ENCODE measurements at places on chromosomes 7 and 10.

DNA sequence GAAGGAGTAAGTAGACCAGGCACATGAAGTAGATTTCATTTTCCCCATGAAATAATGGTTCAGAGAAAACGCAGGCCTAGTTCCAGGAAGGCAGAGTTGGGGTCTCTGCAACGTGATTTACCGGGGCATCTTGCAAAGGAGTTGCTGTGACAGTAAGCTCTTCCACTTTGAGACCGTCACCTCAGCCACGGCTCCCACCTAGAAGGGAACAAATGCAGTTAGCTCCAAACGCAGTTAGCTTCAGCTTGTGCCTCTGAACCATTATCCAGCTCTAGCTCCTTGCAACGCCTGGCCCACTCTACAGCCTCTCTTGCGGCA lies 7.0 kb upstream of the MYO1G start:
- no peak for DNase-seq

GRCh38 chr7:111571720-111572119 lies 9.4 kb upstream of the IMMP2L start:
- no peak for DNase-seq

- DNase-seq = no peak
Observed at GRCh38 chr7:134698481-134698880, 51.8 kb downstream of the BPGM start.

DNA sequence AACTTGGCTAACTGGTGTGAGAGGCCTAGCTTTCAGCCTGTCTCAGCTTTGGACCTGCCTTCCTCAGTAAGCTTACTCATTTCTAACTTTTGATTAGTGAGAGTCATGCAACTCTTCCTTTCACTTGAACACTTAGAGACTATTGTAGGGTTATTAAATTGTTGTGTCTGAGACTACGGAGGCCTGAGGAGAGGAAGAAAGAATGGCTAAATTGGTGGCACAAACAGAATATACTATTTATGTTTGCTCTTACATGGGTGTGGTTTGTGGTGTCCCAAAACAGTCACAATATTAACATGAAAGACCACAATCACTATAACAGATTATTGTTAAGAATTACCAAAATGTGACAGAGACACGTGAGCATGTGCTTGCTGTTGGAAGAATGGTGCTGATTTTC lies 82.1 kb downstream of the TRIM24 start:
- no peak for DNase-seq

- DNase-seq = no peak
Observed at GRCh38 chr7:155457544-155458110, 302 bp upstream of the EN2 start.

GRCh38 chr7:97215556-97215955 lies 98.1 kb downstream of the SDHAF3 start:
- DNase-seq = peak; percentile 41

DNA sequence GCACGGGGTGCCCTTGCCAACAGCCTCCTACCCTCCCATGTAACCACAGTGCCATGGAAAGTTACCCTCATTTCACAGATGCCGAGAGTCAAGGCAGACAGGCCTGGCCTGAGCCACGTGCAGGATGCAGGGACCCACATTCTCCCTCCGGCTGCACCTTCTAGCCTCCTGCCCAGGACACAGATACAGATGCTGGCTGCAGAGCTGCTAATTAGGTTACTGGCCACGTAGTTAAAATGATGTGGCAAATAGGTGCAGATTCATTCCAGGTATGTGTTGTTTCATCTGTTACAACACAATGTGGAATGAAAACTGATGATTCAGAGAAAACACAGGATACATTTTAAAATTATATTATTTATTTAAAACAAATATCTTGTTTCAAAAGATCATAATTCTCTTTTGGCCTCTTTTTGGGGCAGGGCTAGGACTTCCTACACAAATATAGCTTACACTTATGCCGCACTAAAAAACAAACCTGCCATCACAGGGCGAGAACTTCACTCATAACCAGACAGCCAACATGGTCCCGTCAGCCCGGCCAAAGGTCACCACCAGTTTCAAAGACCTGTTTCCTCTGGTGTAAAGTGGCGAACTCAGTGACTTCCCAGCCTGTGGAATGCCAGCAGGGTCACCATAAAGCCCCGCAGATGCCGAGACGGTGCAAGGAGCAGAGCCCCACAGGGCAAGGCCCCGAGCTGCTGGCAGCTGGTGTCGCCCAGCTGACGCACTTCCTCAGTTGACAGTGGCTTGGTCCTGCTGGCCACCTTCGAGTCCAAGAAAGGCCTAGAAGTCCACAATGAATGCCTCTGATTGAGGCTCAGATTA lies 83.5 kb downstream of the TNS3 start:
- DNase-seq = no peak

GRCh38 chr7:110856704-110857103 lies 234.2 kb upstream of the LRRN3 start:
- DNase-seq = no peak

GRCh38 chr7:111362506-111363054 lies 199.7 kb downstream of the IMMP2L start:
- DNase-seq = no peak

GRCh38 chr7:118872568-118872967 lies 648.1 kb downstream of the ANKRD7 start:
- DNase-seq = no peak

DNA sequence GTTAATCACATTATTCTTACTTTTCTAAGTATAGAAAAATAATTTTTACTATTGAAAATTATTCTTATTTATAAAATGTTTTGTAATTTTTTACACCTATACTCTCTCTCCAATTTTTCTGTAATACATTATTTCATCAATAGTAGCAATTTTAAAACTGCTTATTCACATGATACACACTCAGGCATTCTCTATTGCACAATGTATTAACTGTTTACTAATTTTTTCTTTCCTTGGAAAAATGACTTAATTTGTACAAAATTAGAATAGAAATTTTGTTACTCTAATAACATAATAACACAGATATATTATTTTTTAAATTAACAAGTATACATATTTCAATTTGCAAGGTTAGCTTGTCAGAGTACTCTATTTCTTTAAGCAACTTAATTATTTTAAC lies 92.9 kb upstream of the PRKG1 start:
- no peak for DNase-seq

- no peak for DNase-seq
Observed at GRCh38 chr10:54665095-54665494, 135.9 kb downstream of the PCDH15 start.

Data from BE2C (cell line).